IPS-NIHi11 (cell line): ENCODE measurements at places on chromosomes 1 and 21.
A peak's percentile ranks its signal among the peaks of the same experiment; 100 is the strongest.

DNA sequence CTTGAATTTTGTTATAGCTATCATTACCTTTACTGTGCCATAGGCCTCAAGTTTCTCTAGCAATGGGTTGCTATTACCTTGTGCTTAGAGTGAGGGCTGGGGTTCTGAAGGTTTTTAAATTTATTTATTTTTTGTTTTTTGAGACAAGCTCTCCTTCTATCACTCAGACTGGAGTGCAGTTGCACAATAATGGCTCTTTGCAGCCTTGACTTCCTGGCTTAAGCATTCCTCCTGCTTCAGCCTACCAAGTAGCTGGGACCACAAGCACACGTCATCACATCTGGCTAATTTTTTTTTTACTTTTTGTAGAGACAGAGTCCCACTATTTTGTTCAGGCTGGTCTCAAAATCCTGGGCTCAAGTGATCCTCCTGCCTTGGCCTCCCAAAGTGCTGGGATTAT, 41.5 kb downstream of the SNX27 start:
- no peak for DNase-seq

GRCh38 chr1:31573261-31573660, 3.1 kb upstream of the TINAGL1 start:
- DNase-seq: no peak

GRCh38 chr21:34734696-34735095, 65.9 kb downstream of the CLIC6 start:
- DNase-seq: no peak

DNA sequence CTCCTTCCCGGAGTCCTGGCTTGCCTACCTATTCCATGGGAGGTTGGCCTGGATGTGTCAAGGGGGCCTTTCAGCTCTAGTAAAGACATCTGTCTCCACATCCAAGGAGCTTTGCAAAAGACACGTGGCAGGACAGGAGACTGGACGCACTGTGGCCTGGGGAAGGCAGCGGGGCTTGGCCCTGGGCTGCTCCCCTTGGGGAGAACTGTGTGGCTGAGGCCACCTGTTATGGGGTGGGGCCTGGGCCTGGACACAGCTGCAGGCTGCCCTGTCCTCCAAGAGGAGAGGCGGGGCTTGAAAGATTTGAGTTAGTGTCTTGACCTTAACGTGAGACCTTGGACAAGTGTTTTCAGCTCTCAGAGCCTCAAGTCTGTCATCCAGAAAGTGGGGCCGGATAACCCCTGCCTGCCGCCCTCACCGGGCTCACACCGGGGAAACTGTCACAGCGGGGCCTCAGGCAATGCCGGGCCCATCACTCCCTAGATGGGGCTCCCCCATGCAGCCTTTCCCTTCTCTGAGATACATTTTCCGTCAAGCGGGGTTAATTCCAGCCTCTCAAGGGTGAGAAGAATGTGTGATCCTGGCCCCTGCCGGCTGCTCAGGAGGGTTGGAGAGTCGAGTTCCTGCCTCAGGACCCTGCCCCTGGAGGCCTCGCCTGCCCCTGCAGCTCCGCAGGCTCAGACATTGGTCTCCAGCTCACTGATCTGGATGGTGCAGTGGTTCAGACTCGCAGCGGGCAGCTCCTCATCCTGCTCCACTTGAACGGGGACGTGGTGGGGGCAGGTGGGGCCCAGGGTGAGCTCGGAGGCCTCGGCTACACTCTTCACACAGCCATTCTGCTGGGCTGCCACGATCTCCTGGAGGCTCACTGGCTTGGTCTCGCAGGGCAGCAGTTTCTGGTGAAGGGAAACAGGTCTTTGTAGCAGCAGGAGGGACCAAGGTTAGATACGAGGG, 25.6 kb downstream of the PODN start:
- peak; percentile 77 for DNase-seq

DNA sequence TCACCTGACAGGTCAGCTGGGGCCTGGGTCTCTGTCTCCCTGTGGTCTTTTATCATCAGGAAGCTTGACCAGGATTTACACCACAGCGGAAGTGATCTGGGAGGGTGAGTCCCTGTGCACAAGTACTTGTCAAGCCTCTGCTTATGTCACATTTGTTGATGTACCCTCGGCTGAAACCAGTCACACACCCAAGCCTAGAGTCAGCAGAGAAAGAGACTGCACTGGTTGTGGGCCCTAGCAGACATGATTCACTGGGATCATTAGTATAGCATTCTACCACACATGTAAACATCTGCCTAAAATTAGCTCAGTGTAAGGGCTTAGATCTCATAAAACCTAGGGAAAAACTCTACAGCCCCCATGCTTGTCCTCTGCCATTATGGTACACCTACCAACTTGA, 79.3 kb upstream of the LAMC2 start:
- no peak for DNase-seq

DNA sequence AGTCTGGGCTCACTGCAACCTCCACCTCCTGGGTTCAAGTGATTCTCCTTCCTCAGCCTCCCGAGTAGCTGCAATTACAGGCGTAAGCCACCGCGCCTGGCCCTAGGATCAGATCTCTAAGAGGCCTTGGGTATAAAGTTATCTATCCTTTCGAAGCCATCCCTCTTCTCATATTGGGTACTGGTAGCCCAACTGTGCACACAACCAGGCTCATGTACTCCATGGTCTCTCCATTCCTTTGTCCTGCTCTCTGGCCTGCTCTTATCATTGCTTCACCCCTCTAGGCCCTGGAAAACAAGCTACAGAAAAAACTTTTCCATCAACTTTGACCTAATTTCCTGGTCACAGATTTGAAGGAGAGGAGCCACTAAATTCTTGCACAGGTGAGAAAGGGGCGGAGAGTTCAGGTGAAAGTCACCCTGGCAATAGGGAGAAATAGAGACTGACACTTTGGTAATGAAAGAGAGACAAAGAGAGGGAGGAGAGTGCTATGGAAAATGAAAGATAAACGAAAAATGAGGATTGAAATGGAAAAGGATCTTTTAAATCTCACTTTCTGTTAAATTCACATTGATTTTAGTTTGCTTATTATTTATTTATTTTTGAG, 6.0 kb downstream of the TXNIP start:
- DNase-seq: no peak

DNA sequence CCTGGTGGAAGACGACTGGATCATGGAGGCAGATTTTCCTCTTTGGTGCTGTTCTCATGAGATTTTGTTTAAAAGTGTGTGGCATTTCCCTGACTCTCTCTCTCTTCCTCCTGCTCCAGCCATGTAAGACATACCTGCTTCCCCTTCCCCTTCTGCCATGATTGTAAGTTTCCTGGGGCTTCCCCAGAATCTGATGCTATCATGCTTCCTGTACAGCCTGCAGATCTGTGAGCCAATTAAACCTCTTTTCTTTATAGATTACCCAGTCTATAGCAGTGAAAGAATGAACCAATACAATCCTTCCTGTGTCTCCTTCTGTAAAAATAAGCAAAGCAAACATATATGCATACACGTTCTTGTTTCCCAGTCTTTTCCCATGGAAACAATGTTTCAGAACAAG, 273.2 kb downstream of the DYRK1A start:
- no peak for DNase-seq

DNA sequence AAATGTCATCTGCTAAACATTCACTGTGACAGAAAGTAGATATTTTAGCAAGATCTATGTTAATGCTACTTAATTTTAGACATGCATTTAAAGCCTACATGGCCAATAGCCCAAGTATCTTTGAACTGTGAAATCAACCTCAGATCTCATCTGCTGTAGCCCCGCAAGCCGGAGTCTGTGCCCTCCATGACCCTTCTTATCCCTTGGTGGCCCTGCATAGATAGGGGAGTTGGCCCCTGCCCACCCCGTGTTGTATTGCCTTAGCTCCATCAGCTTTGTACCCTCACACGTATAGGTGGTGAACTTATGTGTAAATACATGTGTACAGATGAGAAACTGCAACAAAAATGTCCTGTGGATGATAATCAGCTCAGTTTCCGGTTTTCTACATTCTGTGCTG, 18.5 kb downstream of the ATP5PO start:
- no peak for DNase-seq

- DNase-seq: no peak
Observed at GRCh38 chr1:169483500-169483966, 2.2 kb downstream of the SLC19A2 start.

GRCh38 chr1:107276247-107276646, 135.4 kb downstream of the NTNG1 start:
- DNase-seq: no peak

DNA sequence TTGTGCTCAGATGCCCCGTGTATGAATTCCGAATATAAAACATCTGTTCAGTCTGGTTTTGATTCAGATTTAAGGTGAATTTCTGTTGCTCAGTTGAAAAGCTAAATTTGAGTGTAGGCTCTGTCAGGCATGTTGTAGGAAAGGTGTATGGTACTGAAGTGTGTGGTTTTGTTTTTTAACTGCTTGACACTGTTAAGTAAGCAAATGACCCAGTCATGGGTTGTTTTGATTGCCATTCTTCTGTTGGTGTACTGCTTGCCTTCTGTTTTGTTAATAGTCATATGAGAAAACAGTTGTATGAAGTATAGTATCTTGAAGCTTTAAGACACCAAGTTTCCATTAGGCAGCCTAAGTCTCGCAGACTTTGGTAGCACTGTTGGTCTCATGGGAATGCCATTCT, 10.0 kb downstream of the MRPS6 start:
- DNase-seq: no peak

- DNase-seq: peak; percentile 48
Observed at GRCh38 chr1:230702934-230703678, 10.8 kb downstream of the AGT start.

- DNase-seq: no peak
Observed at GRCh38 chr1:94301186-94301585, 63.8 kb upstream of the ARHGAP29 start.

GRCh38 chr21:15112858-15113257, 48.1 kb upstream of the NRIP1 start:
- no peak for DNase-seq

DNA sequence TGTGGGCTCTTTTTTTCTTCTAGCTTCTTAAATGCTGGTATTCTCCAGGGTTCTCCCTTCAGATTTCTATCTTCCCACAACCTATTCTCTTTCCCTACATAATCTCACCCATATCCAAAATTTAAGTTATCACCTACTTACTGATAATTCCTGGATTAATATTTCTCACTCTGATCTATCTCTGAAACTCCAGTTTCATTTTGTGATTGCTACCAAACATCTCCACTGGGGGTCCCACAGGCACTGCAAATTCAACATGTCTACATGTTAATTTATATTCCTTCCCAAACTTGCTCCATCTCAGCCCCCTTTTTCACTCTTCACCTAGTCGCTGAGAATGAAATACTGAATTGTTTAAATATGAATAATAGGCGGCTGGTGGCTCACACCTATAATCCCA, 9.9 kb upstream of the C1orf141 start:
- no peak for DNase-seq

DNA sequence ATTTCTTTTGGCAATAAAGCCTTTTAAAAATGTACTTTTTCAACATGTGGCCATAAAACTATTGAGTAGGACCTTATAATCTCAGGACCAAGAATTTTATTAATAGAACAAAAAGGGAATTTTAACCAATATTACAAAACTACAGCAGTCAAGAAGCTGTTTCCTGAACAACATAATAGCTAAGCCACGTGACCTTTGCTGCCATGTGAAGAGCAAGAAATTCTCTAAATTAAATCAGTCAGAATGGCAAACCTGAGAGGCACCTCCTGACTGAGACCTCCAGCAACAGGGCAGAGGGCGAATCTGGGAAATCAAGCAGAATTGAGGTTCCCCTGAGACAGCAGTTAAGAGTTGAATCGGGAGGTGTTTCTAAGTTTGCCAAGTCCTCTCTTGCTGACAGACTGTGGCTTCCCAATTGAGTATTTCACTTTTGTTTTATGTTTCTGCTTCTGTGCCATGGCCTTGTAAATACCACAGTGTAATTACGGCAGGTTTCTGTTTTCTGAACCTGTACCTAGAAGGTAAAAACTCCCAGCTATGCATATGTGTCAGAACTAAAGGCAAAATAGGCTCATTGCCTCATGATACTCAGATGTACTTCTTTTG, 358.4 kb downstream of the NTNG1 start:
- DNase-seq: no peak

DNA sequence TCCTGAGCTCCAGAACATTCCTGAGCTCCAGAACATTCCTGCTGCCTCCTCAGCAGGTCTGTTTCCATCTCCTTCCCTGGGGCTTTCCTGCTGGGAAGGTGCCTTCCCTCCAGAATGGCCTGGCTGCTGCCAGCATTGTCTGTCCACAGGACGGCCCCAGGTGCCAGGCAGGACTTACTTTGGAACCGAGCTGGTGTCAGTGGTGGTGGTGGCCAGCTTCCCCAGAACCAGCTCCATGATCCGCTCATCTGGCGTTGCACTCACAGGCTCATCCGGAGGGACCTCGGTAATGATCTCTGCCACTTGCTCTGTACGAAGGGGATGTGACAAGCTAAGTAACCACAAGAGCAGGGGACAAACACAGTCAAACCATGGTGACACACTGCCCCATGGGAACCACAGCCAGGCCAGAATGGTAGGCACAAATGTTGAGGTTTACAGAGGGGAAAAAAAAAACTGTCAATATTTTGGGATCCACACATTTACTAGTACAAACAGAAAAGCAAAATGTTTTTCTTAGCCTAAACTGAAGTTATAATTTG, 41.3 kb downstream of the PRDM15 start:
- no peak for DNase-seq

DNA sequence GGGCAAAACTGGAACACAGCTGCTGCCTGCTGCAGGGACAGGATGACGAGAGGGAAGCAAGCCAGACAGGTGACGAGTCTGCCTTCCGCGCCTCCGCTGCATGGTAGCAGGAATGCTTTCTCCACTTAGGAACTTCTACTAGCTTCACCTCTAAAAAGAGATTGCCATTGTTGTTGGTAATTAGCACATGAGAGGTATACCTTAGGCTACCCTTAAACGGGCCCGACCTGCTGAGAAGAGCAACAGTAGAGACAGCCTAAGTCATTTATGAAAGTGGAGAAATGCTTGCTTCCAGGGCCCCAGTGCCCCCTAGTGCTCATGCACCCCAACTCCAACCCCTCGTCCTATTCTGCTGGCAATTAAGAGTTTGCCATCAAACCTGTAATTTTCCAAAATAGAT, 96.9 kb upstream of the AKT3 start:
- peak; percentile 62 for DNase-seq

DNA sequence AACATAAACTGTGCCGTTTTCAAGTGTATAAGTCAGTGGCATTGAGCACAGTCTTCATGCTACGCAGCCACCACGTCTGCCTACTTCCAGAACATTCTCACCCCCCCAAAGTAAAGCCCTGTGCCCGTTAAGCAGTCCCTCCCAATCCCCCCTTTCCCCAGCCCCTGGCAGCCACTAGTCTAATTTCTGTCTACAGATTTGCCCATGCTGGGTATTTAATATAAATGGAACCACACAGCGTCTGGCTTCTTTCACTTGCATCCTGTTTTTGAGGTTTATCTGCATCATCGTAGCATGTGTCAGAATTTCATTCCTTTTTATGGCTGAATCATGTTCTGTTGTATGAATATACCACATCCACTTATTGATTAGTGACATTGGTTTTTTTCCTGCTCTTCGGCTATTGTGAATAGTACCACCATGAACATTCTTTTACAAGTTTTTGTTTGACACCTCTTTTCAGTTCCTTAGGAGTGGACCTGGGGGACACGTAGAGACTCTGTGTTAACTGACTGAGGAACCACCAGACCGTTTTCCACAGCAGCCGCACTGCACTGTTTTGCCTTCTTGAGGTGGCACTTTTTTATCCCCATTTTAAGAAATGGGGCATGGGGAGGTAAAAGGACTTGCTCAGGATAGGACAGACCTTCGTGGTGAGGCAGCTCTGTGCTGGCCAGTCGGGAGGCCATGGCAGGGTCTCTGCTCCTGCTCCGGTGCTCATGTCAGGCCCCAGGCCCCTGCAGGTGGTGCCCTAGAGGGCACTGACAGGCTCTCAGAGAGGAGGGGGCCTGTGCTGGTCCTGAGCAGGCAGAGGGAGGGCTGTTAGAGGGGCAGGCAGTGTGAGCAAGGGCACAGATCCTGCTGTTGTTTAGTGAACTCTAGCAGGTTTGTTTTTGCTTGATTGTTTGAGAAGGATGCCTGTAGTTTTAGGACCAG, 123.8 kb downstream of the PCBP3 start:
- no peak for DNase-seq
